Stimulated activated CD8-positive, alpha-beta memory T cell treated with anti-CD3 and anti-CD28 coated beads, Interleukin-15, amount 100 ng/mL, for 24 hours (primary cell): ENCODE measurements at places on chromosomes 7 and 10.

DNA sequence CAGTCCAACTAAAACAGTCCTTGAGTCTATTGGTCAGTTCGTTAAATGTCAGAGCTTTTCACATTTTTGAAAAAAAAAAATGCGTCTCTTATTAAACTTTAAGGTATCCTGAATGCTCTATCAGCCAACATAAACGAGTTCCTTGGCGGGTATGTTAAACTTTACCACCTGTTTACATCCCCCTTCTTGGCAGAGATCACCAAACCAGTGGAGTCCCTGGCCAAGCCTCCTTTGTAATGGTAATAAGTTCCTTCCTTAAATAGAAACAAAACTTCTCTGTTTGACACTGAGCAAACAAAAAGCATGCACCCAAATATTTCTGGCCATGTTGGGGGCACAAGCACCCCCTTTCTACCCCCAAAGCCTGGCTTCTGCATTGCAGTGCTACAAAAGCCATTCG, 3.2 kb downstream of the TRIL start:
- no peak for DNase-seq

DNA sequence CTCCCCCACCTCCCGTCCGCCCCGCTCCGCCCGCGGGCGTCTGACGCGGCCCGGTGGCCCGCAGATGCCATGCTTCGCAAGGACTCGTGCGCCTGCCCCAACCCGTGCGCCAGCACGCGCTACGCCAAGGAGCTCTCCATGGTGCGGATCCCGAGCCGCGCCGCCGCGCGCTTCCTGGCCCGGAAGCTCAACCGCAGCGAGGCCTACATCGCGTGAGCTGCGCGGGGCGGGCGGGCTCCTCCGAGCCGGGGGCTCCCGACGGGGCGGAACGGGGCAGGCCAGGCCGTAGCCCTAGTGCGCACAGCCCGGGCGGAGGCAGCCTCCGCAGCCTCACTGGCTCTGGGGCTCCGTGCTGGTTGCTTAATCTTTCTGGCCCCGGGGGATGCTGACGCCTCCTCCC, 2.8 kb downstream of the ASIC3 start:
- no peak for DNase-seq

DNA sequence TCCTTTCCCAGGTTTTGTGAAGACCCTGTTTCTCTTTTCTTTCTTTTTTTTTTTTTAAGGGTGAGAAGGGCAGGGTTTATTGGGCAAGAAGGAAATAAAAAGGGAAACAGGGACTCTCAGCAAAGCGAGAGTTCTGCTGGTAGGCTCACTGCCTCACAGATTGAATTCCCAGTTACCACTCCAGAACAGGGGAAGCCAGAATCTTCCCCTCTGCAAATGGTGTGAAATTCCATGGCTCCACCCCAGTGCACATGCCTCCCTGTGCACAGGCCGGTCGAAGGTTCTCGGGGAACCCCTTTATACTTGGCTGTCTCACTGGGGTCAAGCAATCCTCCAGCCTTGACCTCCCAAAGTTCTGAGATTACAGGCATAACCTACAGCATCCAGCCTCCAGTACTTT, 10.5 kb upstream of the GUSB start:
- DNase-seq: no peak

- DNase-seq: no peak
These were observed 69.0 kb downstream of the CREB3L2 start for GRCh38 chr7:137932881-137933269.
